Cerebellar nuclear complex (tissue), 1 donor: ENCODE measurements at places on chromosomes 7 and 10.

GRCh38 chr10:117553142-117553814, 10.7 kb downstream of the EMX2 start:
- no peak for DNase-seq

- DNase-seq: no peak
These were observed 29.2 kb upstream of the MKX start for GRCh38 chr10:27774831-27775230.

DNA sequence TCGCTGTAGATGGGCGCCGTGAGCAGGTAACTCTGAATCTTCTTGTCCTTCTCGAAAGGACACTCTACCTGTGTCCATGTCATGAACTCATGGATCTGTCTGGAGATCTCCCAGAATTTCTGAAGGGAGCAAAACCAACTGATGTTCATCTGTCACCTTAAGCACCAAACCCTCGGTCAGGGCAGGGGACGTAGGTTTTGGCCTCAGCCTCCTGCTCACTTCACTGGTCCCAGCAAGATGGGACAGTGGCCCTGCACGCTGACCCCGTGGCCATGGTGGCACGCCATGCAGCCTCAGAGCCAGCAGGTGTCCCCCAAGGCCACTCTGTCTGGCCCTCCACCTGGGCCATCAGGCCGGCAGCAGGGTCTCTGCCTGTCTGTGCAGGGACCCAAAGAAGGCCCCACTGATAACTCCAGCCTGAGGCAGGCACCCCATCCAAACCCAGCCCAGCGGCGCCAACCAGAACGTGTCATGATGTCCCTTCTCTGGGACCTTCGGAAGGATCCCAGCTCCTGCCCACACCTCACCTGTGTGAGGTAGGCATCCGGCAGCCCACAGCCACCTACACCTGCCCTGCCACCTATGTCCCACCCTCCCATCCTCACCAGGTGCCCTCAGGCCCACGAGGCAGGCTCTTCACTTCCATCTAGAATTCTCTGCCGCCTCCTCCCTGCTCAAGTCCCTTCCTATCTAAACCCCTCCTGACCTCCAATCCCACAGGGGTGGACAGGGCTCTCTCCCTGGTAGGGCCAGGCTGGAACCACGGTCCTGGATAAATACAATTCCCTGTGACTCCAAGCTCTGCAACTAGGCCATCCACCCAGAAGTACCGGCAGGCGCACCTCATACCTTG, 59.0 kb downstream of the CSGALNACT2 start:
- no peak for DNase-seq

- no peak for DNase-seq
These were observed 1.5 kb downstream of the ABCB4 start for GRCh38 chr7:87473986-87474385.

- no peak for DNase-seq
These were observed 1601.9 kb downstream of the REEP3 start for GRCh38 chr10:65123120-65123519.
